Globus pallidus (tissue), 1 donor: ENCODE measurements at places on chromosomes 2 and 18.

DNA sequence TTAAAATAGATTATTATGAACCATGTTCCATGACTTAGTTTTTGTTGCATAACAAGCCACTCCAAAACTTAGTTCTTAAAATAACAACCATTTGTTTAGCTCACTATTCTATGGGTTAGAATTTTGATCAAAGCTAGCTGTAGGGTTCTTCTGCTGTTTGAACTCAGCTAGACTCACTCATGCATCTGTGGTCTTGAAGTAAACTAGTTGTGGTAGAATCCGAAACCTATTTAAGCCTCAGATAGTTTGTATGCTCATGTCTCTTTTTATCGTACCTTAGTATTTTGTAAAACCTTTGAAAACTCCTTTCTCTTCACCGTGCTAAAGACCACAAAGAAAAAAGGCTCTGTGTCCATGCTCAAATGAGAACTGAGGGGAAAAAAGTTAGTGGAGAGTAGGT, 166.6 kb downstream of the XIRP2 start:
- DNase-seq: no peak

DNA sequence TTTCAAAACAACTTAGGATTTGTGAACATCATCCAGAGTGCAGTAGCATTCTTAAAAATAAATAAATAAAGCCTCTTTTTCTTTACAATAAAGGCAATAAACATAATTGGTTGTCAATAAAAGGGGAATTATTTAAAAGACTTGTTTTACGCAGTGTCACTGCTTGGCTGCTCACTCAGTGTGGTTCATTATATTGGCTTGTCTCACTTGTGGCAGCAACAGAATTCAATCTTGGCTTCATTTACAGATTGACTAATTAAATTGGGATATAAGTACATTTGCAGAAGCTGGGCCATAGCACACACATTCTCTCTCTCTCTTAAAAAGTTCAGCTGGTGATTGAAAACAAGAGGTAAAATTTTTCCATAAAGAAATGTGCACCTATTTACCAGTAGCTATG, 1027.6 kb downstream of the LRP1B start:
- peak; percentile 22 for DNase-seq

DNA sequence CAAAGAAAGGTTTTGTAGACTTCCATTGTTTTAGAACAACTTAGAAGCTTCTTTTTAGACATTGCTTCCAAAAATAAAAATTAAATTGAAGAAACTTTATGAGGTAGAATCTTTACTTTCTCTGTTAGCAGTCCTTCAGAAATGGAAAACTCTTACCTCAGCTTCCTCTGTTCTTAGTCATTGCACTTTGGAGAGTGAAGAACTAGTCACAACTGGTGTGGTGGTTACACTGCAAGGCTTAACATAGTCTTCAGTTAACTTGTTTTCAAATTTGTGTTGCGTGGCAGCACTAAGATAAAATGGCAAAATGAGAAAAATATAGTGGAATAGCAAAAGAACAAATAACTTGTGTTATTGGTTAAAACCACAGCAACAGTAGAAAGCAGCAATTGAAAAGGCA, 332.6 kb downstream of the KIAA1328 start:
- no peak for DNase-seq

- no peak for DNase-seq
Observed at GRCh38 chr2:237731663-237732062, 66.9 kb upstream of the RBM44 start.

DNA sequence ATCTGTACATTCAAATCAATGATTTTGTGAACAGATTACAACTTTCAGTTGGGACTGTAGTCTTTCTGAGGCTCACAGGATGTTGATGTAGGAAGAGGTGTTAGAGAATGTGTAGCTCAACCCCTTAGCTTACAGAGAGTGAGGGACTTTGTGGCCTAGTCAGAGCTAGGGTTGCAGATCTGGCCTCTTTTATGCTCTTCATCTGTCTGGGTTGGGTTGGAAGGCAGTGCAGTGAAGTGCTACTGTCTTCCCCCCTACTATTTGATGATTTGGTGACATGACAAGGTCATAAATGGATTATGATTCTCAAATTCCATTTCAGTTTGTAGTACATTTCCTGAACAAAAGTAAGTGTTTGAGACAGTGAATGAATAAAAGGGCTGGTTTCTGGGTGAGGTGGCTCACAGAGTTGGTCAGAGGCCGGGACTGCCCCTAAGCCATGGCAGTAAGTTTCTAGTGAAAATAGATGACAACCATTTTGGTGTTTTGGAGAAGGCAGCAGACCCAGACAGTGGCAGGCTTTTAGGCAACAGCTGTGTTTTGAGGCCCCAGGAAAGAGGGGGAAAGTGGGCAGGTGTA, 21.6 kb downstream of the MAP4K4 start:
- DNase-seq: no peak

- DNase-seq: no peak
Observed at GRCh38 chr18:7089369-7089768, 28.2 kb downstream of the LAMA1 start.

DNA sequence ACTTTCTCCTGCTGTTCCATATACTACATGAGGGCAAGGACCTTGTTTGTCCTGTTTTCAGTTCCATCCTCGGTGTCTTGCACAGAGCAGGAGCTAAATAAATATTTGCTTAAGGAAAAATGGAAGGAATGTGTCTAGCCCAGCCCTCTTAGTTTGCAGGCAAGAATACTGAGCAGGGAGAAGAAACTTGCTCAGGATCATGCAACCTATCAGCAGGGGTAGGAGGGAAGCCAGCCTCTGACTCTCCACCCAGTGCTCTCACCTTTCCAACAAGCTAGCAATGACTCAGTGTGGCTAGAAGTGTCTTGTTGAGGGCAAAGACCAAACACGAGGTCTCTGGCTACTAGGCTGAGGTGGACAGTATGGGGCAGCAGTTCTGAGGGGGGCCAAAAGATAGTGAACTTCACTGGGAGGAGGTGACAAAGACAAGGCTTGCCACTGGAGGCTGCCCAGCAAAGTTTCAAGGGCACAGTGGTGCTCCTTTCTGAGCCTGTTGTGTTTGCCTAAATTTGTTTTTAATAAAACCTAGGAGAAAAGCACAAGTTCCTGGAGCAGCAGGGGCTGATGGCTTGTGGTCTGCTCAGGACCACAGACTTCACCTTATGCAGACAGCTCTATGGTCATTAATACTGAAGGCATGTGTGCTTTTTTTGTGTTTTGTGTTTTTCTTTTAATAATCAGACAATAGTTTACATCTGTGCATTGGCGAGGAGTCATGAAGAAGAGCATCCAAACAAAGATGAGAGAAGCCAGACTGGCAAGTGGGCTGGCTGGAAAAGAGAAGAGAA, 49.1 kb upstream of the CTAGE1 start:
- DNase-seq: no peak

- DNase-seq: no peak
Observed at GRCh38 chr2:158463496-158464095, 6.8 kb downstream of the PKP4 start.

DNA sequence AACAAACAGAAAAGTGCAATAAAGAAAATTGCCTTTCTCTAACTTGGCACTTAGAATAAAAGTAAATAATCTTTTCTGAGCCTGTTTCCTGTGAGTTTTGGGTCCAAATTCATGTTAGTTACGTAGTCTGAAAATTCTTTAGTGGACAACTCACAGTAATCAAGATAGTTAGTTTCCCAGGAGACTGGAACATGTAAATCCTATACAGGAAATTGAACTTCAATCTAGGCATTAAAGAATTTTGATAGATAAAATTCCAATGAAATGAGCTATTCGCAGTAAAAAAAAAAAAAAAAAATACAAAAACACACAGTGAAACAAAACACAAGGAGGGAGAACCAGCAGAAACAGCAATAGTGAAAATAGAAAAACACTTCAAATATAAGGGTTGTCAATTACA, 83.8 kb upstream of the REG3G start:
- no peak for DNase-seq

GRCh38 chr18:75775121-75775520, 347.6 kb upstream of the SMIM21 start:
- no peak for DNase-seq

DNA sequence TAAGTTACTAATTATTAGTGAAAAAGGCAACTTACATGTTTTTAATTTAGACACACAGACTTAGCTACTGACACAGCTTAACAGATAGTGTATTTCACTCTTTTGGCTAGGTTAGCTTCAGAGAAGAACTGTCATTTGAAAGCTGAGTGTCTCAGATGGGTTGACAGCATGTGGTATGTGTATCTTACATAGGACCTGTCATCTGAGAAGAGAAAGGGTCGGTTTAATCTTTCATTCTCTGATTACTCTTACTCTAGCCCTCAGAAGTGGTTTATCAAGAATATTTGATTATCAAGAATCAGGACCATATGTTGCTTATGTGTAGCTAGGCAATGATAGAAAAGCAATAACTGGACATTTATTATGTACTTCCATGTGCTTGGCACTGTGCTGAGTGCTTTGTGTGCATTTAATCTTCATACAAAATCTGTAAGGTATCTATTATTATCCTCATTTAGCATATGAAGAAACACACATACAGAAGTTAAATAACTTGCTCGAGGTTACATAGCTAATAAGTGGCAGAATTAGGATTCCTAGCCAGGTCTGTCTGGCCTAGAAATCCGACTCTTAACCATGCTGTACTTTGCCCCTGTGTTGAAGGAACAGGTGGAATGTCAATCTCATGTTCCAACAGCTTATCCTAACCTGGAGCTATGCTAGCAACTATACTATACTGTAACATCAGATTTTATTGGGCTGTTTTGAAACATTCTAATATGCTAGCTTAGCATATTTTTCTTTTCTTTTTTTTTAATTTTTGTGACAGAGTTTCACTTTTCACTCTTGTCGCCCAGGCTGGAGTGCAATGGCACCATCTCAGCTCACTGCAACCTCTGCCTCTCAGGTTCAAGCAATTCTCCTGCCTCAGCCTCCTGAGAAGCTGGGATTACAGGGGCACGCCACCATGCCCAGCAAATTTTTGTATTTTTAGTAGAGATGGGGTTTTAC, 28.4 kb downstream of the CFLAR start:
- no peak for DNase-seq

- DNase-seq: no peak
Observed at GRCh38 chr2:74391209-74391579, 11.1 kb upstream of the DCTN1 start.

DNA sequence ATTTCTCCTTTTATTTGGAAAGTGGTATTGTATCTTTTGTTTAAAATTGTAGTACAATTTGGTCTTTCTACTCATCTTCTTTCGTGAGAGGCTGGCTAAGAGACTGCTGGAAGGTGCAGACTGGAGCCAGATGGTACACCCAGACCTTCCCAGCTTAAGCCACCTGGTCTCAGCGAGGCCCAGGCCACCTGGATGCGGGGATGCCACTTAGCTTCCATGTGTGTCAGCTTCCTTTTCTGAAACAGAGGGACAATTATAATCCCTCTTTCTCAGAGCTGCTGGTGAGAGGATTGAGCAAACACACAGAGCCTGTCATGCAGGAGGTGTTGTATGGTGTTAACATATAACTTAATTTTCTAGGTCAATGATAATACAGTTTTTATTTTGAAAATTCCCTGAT, 17.4 kb downstream of the FARP2 start:
- no peak for DNase-seq

DNA sequence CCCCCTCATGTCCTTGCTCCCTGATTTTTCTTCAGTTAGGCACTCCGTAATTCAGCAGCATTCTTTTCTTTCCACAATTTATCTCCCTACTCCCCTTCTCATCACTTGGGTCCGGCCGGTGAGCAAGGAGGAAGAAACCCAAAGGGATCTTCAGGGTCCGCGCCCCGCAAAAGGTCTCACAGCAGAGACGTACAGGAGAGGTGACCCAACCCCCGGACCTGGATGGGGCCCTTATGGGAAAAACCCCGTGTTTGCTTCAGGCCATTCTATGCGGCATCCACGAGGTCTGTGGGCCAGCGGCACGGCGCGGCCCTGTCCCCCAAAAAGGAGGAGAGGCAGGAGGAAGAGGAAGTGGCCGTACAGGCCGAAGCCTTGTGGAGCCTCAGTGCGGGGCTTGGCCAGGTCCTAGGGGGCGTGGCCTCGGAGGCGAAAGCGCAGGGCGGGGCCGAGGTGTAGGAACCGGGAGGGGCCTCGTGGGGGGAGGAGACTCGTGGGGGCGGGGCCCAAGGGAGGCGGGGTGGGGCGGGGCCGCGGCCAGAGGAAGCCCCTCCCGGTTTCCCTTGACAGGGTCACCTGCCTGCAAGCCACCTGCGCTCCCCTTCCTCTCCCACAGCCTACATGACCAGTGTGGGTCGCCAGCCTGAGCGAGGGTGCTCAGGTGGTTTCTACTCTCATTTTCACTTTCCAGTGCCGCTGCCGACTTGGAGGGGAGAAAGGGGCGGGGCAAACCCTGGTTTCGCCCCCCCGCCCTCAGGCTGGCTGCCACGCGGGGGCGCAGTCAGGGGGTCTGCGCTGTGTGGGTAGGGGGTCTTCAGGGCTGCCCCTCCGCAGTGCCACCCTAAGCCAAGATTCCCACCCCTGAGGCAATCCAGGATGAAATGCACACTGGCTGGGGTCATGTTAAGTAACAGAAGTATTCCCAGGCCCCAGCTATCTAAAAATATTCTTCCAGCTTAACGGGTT, 156.4 kb upstream of the XPO1 start:
- DNase-seq: peak; percentile 95

DNA sequence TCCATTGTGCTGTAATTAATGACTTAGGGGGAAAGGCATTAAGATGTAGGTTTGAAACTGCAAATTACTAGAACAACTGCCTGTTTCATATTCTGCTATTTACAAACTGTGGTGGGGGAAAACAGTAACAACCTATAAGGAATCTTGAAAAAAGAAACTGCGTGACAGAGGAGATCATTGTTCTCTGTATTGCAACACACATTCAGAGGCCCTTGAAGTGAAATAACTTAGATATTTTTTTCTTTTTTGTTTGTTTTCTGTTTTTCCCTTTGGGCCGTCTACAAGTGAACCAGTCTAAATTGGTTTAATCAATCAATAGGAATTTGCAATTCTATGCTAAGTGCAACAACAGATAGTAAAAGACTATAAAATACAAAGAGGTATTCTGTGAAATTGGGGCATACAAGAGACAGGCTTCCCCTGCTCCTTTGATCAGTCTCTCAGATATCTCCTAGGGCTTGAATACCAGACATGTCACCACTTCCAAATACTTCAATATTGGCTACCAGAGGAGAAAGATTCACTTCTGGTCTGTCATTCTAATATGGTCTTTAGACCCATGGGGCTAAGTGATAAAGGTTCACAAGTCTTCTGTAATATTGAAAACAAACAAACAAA, 2055.1 kb upstream of the CELF4 start:
- no peak for DNase-seq

DNA sequence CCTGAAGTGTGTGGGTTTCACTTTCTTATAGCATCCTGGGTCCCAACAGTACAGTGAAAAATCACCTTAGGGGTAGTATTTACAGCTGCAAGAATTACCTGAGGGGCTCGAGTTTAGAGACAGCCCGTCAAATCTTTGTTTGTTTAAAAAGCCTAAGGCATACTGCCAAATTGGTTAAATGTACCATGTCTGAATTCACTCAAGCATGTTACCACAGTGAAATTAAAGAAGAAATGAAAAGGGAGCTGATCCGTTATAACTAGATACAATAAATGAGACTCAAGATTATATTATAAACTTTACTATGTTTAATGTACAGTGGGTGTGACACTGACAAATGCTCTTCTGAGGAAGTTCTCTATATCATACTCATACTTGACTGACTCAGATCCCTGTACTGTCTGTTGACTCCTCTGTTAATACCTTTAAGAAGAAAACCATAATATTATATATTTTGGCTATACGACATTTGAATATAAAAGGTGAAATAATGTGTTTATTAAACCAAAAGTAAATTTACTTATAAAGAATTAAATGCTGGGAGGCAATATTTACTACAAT, 107.3 kb downstream of the TMEFF2 start:
- no peak for DNase-seq

- DNase-seq: no peak
Observed at GRCh38 chr2:184793176-184793575, 194.8 kb downstream of the ZNF804A start.
